Brain pericyte (primary cell): ENCODE measurements at places on chromosomes 4 and X.

DNA sequence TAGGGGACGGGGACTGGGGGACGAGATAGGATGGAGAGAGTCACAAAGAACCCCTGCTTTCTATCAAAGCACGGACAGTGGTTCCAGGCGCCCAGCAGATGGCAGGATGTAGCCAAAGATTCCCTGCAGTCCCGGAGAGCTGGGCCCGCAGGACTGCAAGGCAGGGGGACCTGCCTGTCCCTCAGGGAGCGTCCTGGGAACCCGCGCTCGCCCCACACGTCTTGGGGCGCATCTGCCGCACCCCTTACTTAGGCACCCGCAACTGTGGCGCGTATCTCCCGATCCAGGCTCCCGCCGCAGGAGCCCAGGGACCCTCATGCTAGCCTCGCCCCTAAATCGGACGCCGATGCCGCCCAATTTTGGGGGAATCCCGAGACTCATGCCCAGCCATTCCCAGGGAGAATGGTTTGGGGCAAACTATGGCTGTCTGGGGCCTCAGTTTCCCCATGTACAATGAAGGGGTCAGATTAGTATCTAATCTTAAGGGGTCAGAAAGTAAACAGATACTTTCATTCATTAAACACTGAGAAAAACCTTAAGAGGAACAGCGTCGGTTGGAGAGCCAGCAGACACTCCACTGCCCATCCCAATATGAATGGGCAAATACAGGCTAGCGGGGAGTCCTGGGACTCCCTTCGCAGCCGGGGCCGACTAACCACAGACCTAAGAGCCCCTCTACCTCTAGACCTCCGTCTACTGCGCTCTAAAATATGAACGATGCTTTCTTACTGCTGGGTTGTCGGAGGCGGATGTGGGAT is 581 bp upstream of the STK32B start:
- no peak for DNase-seq

GRCh38 chr4:56937262-56937661 is 29.6 kb downstream of the REST start:
- no peak for DNase-seq

DNA sequence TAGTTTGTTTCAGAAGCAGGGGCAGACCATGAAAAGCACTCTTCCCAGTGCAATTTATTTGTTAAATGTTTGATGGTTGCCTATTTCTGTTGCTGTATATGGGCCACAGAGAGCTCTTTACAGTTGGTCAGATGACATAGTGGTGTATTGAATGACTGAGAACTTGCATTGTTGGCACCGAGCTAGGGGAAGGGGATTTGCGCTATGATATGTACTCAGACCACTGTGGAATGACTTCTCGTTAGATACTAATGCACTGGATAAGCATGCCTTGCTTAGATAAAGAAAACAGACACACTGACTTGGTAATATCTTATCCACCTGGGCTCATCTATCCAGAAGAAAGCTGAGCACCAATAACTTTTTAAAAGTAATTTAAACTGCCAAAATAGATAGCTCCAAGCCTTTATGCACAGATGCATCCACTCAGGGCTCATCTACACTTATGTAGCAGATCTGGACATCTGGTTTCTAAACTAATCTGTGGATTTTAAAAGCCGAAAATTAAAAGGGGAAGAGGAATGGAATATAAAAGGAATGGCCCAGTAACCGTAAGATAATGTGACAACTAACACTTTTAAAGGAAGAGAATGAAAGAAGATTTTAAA is 132.7 kb downstream of the GATB start:
- DNase-seq, result no peak

- no peak for DNase-seq
Measured at GRCh38 chrX:30589146-30589888, 11.8 kb upstream of the TASL start.

- peak; percentile 0 for DNase-seq
Measured at GRCh38 chrX:36867143-36867542, 141.0 kb upstream of the FAM47C start.

DNA sequence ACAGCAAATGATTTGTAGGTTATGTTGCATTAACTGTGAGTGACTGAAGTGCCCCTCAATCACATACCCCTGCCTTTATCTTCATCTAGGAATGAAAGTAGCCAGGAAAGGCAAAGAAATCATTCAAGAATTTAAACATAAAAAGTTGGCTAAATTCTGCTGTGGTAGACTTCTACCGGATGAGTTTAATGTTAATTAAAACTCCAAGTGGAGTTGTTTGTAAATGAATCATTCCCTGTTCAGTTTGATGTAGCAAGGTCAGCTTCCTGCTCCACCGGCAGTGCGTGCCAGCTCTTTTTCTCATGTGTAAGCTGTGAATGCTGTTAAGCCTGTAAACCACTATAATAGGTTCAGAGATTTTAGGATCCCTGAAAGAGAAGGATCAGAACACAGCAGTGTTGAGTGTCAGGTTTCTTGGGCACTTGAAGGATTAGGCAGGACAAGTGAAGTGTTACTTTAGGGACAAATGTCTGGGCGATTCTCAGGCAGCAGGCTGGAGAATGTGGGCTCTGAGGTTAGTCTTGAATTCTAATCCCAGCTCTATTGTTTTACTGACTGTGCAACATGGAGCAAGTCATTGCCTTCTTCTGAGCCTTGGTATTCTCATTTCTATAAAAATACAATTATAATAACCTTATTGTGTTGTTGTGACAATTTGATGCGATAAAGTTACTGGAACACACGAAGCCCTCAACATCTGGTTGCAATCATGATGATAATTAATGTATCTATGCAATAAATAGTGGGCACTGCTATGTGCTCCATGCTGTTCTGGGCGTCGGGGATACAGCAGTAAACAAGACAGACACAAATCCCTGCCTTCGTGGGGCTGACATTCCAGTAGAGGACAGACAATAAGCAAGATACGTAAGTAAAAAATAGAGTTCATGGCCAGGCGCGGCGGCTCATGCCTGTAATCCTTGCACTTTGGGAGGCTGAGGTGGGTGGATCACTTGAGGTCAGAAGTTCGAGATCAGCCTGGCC is 112.0 kb downstream of the SHROOM3 start:
- DNase-seq, result no peak

DNA sequence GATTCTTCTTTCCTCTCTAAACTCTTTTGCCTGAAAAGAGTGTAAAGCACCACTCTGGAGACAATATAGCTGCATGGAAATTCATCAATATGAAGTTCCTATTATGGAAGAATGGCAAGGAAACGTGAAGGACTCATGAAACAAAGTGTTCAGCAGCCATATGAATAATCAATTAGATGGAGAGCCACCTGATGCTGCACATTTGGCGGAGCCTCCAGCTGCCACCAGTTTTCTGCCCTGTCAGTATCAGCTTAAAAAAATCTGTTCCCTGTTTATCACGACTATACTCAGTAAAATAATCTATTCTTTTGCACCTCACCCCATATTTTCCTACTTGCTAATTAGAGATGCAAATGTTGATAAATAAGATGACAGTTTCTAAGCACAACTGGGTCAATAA is 276.0 kb downstream of the UNC5C start:
- DNase-seq, result no peak

DNA sequence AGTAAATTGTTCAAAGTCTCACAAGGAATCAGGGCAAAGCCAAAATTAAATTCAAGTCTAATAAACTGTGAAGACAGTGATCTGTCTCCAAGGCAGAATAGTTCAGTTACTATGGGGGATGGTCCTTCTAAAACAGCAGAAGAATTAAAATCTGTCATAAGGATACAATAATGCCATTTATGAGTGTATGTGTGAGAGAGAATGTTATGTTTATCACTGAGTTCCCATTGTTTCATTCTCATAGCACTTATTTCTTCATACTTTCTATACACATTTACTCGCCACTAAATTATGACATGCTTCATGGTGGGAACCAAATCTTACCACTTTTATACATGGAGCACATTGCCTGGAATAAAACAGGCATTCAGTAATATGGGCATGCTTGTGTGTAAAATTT is 102.5 kb downstream of the AMMECR1 start:
- no peak for DNase-seq

- no peak for DNase-seq
Measured at GRCh38 chr4:160894128-160894527, 1269.7 kb downstream of the FSTL5 start.

- no peak for DNase-seq
Measured at GRCh38 chr4:164779811-164780216, 25.9 kb downstream of the SMIM31 start.

DNA sequence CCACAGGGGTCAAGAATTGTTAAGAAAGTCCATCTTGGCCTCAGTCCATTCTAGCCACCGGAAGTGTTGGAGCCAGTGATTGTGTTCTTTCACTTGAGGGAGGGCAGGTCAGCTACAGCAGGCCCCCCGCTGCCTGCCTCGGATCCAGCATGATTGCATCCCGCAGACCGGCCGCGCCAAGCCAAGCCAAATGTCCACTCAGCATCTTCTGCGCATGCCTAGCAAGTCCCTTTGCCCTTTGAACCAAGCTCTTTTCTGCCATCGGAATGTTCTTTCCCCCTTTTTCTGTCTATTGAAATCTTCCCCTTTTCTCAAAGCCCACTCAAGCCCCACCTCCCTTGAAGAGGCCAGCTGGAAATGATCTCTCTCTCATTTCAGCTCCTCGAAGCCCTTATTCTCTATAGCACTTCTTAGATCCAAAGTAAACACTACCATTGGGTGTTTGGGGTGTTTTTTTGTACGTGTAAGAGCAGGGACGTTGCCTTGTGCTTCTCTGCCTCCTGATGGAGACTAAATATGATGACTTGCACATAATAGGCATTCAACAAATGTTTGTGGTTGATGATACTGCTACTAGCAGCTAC is 147.8 kb upstream of the BCOR start:
- DNase-seq, result no peak

- DNase-seq, result no peak
Measured at GRCh38 chr4:73600954-73601353, 19.3 kb downstream of the RASSF6 start.

- no peak for DNase-seq
Measured at GRCh38 chr4:139247700-139248238, 32.3 kb downstream of the MGARP start.

DNA sequence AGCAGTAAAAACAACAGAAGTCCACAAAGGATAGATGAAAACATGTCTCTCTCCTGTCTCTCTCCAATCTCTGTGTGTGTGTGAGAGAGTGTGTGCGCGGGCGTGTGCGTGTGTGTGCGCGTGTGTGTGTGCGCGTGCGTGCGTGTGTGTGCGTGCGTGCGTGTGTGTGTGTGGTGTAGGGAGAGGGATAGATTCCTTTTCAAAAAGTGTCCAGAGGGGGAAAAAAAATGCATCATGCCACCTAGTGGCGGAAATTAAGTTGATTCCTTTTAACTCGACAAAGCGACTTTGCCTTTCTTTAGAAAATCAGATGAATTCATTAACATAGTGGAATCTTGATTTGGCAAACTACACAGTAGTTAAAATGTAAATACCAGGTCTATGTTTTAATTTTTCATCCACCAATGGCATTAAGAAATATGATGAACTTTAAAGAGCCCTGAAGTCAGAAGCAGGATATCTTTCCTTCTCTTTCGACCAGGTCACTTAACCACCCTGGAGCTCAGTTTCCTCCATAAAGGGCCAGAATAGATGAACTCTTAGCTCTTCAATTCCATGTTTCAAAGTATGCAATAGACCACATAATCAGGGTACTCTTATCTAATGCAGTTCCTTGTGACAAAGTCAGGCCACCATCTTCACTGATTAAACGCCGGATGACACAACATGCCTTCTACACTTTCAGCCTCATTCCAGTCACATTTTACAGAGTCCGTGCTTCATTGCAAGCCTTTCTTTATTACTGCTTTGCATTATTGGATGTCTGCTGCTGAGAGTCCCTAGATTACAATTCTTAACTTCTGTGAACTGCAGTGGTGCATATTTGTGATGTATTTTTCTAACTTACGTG is 162.8 kb downstream of the FBXO8 start:
- peak; percentile 30 for DNase-seq

GRCh38 chrX:4963432-4963831 is 1250.0 kb upstream of the PRKX start:
- no peak for DNase-seq

- no peak for DNase-seq
Measured at GRCh38 chr4:147134536-147135210, 189.0 kb upstream of the TTC29 start.

GRCh38 chr4:17758485-17758884 is 22.9 kb downstream of the FAM184B start:
- no peak for DNase-seq

DNA sequence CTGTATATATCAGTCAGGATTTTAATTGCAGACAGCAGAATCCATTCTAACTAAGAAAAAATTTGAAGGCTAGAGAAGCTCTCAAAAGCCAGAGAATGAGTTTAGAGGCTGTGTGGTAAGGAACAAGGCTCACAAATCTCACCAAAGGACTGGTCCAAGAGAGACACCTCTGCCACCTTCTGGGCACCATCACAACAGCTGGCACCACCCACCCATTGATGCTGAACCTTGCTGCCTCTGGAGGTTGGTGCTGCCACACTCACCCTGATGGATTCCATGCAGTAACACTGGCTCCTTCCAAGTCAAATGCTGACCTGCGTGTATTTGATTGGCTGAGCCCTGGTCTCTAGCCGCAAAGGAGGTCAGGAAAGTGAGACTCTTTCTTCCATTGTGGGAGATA is 100.8 kb downstream of the BEND2 start:
- no peak for DNase-seq

GRCh38 chr4:98166025-98166730 is 22.9 kb upstream of the STPG2 start:
- DNase-seq, result no peak

GRCh38 chrX:103737696-103738095 is 27.0 kb downstream of the TMEM31 start:
- no peak for DNase-seq

DNA sequence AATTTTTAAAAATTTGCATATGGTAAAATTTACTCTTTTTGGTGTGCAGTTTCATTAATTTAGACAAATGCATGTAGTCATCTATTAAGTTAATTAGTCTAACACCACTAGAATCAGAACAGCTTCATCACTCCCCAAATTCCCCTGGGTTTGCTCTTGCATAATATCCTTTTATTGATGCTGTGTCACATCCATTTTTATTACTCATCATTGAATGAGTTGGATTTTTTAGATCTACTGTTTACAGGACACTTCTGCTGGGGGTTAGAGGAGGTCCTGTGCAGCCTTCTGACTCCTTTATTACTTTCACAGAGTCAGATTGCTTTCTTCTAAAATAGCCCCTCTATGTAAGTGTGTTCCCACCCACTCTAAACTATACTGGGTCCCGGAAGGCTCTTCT is 65.9 kb downstream of the MTHFD2L start:
- DNase-seq, result no peak
